ENCODE measurements at places on chromosomes 2 and 18.
A peak's percentile ranks its signal among the peaks of the same experiment; 100 is the strongest.

DNA sequence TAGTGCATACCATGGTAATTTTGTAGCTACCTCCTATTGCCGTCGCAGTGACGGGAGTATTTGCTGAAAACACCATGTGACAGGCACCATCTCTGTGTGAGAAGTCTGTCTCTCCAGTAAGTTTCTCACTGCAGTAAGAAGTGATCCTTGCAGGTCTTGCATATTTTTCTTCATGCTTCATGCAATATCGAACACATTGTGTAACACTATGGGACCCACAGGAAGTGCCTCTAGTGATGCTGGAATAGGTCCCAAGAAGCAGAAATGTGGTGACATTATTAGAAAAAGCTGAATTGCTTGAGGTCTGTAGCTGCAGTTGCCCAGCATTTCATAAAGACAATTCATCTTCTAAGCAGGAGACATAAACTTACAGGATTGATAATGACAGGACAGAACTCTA lies 167.6 kb downstream of the DCDC2C start:
- H3K4me3 ChIP-seq = no peak overlapping the region
- DNase-seq = no peak
- H3K36me3 ChIP-seq = no peaks in the 10 kb centered on the region
- no peak overlapping the region for H3K27ac ChIP-seq
- H3K4me1 ChIP-seq = no peaks in the 10 kb centered on the region

DNA sequence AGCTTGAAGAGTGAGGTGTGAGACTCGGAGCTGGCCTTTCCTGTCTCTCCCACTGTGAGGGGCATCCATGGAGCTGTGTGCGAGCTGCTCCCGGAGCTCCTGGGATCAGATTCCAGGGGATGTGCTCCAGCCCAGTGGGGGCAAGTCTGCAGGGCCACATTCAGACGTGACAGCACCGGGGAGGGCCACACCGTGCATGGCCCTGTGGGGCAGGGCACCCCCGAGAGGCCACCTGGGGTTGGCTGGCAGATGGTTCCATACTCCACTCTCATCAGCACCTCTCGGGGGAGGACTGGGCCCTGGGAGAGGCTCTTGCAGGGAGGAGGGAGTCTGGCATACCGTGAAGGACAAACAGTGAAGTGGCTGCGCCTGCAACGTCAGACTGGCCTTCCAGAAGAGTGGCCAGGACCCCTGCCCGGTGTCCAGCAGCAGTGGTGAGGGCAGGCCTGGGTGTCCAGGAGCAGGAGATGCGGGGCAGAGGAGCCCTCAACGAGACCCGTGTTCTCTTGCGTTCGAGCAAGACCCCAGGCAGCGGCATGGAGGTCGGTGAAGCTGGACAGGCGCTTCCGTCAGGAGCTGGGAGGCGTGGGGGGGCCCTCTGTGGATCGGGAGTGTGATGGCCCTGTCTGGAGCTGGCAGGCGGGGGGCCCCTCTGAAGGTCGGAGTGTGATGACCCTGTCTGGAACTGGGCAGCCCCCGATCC lies 84.3 kb downstream of the ASB1 start:
- H3K4me3 ChIP-seq = no peak overlapping the region
- no peaks in the 10 kb centered on the region for H3K4me1 ChIP-seq
- H3K27ac ChIP-seq = no peak overlapping the region
- DNase-seq = no peak
- H3K27me3 ChIP-seq = no peaks in the 10 kb centered on the region

- H3K4me3 ChIP-seq = no peak overlapping the region
- H3K36me3 ChIP-seq = no peaks in the 10 kb centered on the region
- H3K27ac ChIP-seq = no peak overlapping the region
- no peaks in the 10 kb centered on the region for H3K27me3 ChIP-seq
Measured at GRCh38 chr2:12923907-12924610, 207.3 kb downstream of the TRIB2 start.

DNA sequence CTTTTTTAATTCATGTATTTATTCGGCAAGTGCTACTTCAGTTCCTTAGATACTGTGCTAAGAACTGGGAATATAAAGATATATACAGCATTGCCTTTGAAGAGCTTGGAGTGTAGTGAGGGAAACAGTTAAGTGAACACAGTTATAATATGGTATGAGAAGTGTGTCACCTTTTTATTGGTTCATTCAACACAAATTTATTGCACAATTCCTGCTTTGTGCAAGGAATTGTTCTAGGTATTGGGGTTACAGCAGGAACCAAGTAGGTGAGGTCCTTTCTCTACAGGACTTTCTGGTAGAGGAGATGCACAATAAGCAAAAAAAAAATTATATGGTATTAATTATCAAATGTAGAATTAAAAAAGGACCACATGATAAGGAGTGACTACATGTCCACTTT lies 65.5 kb downstream of the MTX2 start:
- H3K36me3 ChIP-seq = peaks cover 6% of the 10 kb centered on the region
- DNase-seq = no peak

- H3K27me3 ChIP-seq = no peaks in the 10 kb centered on the region
- no peak overlapping the region for H3K27ac ChIP-seq
- no peaks in the 10 kb centered on the region for H3K36me3 ChIP-seq
- peak; percentile 87 for DNase-seq
Measured at GRCh38 chr2:230905448-230906421, 19.3 kb downstream of the GPR55 start.

- H3K4me1 ChIP-seq = peaks cover 35% of the 10 kb centered on the region
- H3K27me3 ChIP-seq = no peaks in the 10 kb centered on the region
- peak; percentile 73 for DNase-seq
Measured at GRCh38 chr2:1864981-1865421, 120.7 kb upstream of the PXDN start.

DNA sequence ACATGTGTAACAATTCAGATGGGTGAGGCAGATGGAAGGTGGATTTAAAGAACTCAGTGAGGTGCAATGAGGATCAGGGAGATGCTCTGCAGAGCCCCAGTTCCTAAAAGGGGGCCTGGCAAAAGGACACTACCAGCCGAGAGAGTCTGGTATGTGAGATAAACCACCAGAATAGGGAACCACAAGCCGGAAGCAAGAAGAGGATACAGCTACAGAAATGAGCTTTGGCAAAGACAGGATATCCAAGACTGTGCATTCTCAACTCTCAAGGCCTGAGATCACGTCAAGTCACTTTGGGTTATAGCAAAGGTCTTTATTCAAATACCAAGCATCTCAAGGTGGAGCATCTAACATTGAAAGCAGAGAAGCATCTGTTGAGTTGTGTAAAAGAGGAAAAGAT lies 293.5 kb downstream of the ARHGAP15 start:
- no peak overlapping the region for H3K4me3 ChIP-seq
- no peaks in the 10 kb centered on the region for H3K4me1 ChIP-seq
- H3K36me3 ChIP-seq = no peaks in the 10 kb centered on the region
- no peaks in the 10 kb centered on the region for H3K27me3 ChIP-seq
- DNase-seq = no peak

DNA sequence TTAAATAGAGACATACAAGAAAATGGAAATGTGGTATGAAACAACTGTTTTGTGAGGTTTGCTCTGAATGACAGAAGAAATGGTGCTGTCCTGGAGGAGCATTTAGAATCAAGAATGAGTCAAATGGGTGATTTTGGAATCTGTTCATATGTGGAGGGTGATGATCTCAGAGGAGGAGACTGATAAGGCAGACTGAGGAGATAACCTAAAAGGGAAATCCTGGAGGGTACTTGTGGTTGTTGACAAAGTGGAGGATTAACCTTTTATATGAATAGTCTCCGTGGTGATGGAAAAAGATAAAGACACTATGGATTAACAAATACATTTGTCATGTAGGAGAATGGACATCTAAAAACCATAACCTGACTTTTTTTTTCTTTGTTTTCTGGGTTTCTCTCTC lies 74.1 kb downstream of the MMADHC start:
- H3K4me3 ChIP-seq = no peak overlapping the region
- no peaks in the 10 kb centered on the region for H3K4me1 ChIP-seq
- H3K36me3 ChIP-seq = no peaks in the 10 kb centered on the region
- H3K27ac ChIP-seq = no peak overlapping the region

DNA sequence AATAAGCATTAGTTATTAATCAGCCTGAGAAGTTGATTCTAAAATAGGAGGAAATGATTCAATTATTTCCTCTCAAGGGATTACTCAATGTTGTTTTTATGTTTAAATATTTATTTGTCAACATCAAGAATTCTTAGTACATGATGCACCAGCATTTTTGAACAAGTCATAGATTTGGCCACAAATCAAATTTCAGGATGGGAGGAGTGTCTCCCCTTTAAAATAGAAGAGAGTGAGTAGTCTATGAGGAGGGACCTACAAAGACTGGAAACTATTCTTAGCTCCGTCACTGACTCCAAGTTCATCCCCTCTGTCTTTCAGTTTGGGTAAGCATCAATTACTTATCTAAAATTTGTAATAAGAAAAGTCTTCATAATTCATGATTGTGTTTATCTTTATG lies 18.6 kb upstream of the IL18R1 start:
- H3K27me3 ChIP-seq = no peaks in the 10 kb centered on the region
- DNase-seq = no peak
- H3K4me1 ChIP-seq = peaks cover 13% of the 10 kb centered on the region
- H3K4me3 ChIP-seq = no peak overlapping the region

DNA sequence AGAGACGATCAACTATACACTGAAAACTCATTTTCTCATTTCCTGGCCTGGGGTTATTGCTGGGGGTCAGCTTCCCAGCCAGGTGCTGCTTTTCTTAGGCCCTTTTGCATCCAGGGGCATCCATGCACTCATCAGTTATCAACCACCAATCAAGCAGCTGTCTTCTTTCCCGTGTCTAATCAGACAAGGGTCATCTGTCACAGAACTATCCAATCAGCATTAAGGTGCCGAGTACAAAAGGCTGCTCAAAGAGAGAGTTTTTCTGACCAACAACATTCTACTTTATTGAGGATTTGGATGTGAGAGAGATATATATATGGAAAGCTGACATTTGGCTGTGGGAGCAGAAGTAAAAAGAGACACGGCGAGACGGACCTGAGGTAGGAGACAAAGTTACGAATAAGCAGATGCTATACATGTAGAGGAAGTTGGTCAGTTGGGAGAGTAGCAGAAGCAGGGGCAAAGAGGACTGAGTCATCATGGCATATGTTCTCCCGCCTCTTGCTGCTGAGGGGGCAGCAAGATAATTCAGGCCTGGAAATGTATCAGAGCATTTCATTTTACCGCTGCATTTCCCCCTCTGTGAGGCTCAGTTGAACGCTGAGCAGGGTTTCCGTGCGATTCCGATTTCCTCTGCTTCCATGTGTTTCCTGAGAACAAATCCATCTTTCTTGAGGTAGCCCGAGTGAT lies 129.3 kb downstream of the NUP35 start:
- H3K27ac ChIP-seq = no peak overlapping the region
- no peak overlapping the region for H3K4me3 ChIP-seq
- no peaks in the 10 kb centered on the region for H3K27me3 ChIP-seq
- no peaks in the 10 kb centered on the region for H3K36me3 ChIP-seq
- DNase-seq = no peak

GRCh38 chr2:6237039-6237660 lies 545.0 kb downstream of the SOX11 start:
- no peaks in the 10 kb centered on the region for H3K36me3 ChIP-seq
- DNase-seq = no peak
- H3K27me3 ChIP-seq = no peaks in the 10 kb centered on the region
- H3K4me3 ChIP-seq = no peak overlapping the region
- no peaks in the 10 kb centered on the region for H3K4me1 ChIP-seq

DNA sequence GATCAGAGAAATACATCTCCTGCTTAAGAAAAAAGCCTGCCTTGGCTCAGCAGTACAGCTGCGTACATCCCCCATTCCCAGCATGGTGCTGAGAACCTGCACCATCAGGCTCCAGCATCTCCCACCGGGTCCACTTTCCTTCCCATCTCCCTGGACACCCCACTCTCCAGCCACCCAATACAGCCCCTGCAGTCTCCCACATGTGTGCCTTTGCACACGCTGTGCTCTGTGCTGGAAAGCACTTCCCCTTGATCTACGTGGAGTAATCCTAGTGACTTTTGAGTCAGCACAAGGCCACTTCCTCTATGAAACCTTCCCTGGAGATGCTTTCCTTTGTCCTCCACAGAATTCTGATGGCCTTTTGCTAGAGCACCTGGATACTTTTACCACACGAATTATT lies 17.0 kb downstream of the STAT1 start:
- no peak overlapping the region for H3K4me3 ChIP-seq
- H3K36me3 ChIP-seq = peaks cover 66% of the 10 kb centered on the region
- no peaks in the 10 kb centered on the region for H3K27me3 ChIP-seq
- no peaks in the 10 kb centered on the region for H3K4me1 ChIP-seq

DNA sequence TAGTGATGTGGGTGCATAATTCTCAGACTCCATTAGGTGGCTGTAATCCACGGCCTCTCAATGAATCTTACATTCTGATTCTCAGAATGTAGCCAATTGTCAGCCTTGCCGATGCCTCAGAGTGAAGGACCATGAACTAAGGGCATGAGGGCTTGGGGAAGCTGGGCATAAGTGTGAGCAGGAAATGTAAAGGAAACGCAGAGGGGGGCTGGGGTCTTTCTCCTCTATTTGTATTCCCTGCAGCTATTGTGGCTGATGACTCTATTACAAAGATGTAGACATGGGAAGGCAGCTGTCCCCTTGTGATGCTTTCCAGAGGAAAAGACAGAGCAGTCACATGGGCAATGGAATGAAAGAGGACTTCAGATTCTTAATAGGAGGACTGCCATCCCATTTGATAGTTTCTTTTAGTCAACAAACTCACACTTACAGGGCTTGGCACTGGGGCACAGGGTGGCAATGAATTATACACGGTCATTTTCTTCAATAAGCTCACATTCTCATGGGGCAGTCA lies 353.2 kb upstream of the PKDCC start:
- H3K27ac ChIP-seq = no peak overlapping the region
- H3K36me3 ChIP-seq = no peaks in the 10 kb centered on the region
- DNase-seq = no peak
- no peak overlapping the region for H3K4me3 ChIP-seq
- no peaks in the 10 kb centered on the region for H3K4me1 ChIP-seq

DNA sequence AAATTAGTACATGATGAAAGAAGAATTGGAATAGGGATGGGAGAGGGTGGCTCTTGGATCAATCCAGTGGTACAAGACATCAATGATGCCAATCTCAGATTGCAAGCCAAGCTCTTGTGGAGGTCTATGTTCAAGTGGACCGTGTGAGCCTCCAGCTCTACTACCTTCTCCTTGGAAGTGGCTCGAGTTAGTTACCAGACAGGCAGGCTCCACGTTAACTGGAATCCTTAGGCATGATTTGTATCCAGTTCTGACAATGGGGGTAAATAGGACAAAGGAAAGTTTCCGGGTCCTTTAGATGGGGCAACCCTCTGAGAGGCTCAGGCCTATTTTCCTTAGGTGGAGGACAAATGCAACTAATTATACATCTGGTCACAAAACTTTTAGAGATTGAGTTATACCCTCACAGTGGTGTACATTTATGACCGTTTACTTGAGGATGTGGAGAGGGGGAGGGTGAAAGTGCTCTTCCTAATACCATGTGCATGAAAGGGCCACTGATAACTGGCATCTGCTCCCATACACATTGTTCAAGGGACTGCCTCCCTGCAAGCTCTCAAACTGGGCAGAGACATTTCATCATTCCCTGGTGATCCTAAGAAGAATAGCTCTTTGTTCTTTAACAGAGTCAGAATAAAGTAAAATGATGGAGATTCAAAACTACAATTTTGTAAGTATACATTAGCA lies 180.2 kb downstream of the SOCS6 start:
- H3K27ac ChIP-seq = no peak overlapping the region
- no peak for DNase-seq
- H3K36me3 ChIP-seq = no peaks in the 10 kb centered on the region
- no peaks in the 10 kb centered on the region for H3K27me3 ChIP-seq
